ENCODE measurements at places on chromosomes 6 and 20.
A peak's percentile ranks its signal among the peaks of the same experiment; 100 is the strongest.

- peak; percentile 100 for ATAC-seq
These were observed at the start of gene HLA-DRB1 for GRCh38 chr6:32589596-32590449. TSS of gene HLA-DRB1 (minus strand) at chr6:32589848. CDS start at chr6:32589742, 106 bp downstream.

DNA sequence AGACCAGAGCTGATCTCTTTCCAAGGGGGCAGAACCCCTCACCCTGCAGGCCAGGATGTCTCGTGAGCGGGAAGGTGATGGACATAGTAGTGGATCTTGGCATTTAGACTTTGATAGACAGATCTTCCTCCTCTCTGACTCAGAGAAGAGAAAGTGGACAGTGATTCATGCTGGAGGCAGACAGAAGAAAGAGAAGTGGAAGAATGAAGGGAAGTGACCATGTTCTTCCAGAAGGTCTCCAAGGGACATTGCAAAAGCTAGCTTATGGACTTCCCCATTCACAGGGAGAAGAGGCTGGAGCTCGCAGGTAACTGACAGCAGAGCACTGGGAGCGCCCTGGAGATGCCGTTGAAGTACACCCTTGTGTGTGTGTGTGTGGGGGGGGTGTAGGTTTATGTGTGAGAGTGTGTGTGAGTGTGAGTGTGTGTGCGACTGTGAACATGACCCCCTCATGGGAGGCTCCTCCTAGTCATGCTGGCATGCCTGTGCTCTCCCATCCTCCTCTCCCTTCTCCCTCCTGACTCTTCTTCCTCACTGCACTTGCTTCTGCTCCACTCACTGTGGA, 8.0 kb upstream of the RAET1L start:
- no peak for ATAC-seq

- ATAC-seq: no peak
These were observed 2.1 kb downstream of the PTK6 start for GRCh38 chr20:63534831-63535651.

GRCh38 chr20:57130160-57130772, 136.2 kb downstream of the BMP7 start:
- no peak for ATAC-seq

GRCh38 chr6:43708860-43709653, 21.5 kb upstream of the MRPS18A start:
- no peak for ATAC-seq

DNA sequence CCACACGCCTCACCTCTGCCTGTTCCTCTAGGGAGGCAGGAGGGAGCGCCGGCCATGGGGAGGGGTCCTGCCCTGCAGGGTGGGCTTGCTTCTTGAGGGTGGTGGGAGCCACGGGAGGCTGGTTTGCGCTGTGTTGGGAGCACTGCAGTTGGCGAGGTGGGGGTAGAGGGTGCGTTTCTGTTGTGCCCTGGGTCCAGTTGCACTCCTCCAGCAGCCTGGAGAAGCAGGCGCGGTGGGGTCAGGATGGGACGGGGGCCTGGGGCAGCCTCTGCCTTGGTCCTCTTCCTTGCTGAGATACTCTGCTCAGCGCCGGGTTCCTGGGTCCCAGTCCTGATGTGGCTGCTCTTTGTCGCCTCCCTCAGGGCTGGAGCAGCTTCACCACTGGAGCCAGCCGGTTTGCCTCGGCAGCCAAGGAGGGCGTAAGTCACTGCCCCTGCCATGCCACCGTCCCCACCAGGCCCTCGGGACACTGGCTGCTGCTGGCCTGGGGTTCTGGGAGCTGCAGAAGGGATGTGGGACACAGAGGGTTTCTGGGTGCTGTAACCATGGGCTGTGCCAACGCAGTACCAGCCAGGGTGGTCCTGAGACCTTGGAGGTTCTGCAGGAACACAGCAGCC, 8.4 kb downstream of the ARFGAP1 start:
- peak; percentile 54 for ATAC-seq

DNA sequence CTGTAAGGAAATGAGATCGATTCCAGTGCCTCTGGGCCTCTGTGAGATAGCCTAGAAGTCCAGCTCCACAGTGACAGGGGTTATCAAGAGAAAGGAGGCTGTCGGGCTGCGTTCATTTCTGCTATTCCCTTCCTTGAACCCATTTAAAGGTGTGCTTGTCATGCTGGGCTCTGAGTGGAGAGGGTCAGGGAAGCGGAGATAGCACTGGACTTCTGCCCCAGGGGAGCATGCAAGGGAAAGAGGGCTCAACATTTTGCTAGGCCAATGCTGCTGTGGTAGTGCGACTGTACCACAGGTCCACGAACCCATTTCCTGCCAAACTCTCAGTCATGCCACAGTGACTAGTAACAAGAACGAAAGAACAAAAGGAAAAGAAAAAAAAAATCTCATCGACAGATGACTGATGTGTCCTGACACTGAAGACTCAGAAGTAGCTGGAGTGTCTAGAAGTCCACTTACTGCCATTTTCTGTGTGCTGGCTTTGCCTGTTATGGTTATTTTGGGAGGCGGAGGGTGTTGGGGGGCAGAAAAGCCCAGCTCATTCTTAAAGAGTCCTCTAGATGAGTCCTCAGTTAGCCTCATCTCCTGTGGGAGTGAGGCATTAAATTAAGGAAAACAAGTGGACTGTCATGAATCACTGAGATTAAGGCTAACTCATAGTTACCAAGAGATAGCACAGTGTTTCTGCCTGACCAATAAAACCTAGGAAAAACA, 8.1 kb downstream of the NEDD9 start:
- peak; percentile 18 for ATAC-seq

DNA sequence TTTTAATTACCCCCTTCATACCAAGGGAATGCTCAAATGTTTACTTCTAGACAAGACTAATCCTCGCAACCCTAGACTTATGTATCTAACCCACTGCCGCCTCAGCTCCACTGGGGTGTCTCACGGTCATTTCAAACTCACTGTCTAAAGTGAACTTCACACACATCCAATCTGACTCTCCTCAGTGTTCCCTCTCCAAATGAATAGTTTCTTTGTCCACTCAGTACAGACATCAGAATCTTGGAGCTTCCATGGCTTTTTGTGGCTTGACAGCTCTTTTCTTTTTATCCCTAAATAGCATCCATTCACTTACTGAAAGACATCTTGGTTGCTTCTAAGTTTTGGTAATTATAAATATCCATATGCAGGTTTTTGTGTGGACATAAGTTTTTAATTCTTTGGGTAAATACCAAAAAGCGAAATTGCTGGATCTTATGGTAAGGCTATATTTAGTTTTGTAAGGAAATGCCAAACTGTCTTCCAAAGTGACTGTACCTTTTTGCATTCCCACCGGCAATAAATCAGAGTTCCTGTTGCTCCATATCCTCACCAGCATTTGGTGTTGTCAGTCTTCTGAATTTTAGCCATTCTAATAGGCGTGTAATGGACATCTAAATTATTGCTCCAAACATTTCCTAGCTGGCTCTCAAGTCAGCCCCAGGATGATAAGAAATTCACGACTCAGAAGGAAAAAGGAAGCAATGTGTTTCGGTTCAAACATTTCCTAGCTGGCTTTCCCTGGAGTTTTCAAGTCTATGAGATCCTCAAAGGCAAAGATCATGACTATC, 73.1 kb downstream of the DNAAF9 start:
- ATAC-seq: no peak

DNA sequence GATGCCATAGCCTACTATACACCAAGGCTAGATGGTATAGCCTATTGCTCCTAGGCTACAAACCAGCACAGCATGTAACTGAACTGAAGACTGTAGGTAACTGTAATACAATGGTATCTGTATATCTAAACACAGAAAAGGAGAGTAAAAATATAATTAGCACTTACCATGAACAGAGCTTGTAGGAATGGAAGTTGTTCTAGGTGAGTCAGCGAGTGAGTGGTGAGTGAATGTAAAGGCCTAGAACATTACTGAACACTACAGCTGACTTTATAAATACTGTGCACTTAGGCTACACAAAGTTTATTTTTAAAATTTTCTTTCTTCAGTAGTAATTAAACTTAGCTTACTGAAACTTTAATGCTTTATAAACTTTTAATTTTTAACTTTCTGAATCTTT, 129.5 kb downstream of the BTBD9 start:
- peak; percentile 40 for ATAC-seq

- no peak for ATAC-seq
These were observed 27.6 kb upstream of the SCAF8 start for GRCh38 chr6:154705471-154706113.

- ATAC-seq: no peak
These were observed 6.2 kb downstream of the SS18L1 start for GRCh38 chr20:62149532-62150309.

GRCh38 chr20:60137657-60138245, 179.5 kb downstream of the CDH26 start:
- ATAC-seq: no peak

DNA sequence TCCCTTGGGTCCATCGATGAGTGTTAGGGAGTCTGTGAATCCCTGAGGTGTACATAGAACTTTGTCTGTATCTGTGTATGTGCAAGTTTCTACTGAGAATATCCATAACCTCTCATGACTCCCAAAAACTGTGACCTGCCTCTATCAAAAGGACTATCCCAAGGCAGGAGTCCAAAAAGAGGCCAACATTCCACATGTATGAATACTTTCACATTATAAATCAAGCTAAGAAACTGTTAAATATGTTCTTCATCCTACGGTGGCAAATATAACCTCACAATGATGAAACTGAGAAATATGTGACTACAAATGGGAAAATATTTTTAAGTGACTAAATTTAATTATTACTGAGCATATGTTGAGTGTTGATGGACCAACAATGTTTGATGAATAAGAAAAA, 16.1 kb upstream of the STX11 start:
- no peak for ATAC-seq

GRCh38 chr6:96186516-96187195, 170.9 kb downstream of the FUT9 start:
- no peak for ATAC-seq

DNA sequence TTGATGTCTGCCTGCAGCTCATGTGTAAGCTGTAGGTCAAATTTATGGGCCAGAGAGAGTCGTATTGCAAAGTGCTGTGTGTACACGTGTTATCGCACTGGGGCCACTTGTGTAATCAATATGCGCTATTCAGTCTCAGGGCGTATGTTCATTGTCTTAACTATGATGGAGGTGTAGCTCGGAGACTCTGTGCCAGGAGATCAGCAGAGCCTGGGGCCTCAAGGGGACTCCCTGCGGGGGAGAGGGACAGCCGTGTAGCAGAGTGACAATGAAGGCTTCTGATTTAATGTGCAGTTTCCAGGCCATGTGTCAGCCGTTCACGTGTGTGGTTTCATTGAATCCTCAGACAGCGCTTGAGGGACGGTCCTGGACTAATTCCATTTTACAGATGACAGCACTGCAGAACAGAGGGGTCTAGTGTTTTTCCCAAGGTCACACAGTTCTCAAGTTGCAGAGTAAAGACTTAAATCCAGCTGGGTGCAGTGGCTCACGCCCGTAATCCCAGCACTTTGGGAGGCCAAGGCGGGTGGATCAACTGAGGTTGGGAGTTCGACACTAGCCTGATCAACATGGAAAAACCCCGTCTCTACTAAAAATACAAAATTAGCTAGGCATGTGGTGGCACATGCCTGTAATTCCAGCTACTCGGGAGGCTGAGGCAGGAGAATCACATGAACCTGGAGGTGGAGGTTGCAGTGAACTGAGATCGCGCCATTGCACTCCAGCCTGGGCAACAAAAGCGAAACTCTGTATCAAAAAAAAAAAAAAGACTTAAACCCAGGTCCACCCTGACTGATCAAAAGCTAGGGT, 242.5 kb downstream of the PREX1 start:
- no peak for ATAC-seq

DNA sequence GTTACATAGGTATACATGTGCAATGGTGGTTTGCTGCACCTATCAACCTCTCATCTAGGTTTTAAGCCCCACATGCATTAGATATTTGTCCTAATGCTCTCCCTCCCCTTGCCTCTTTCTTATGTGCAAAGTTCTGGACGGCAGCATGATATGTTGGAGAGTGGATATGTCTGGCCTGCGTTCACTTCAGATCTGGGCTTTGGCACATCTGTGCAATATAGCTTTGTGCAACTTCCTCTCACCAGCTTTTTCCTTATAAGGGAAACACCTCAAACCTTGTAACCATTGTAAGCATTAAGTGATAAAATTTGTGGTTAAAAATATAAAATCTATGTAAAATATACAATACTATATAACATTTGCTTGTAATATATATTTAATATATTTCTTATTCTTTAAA, 288.0 kb downstream of the PHACTR1 start:
- ATAC-seq: no peak

DNA sequence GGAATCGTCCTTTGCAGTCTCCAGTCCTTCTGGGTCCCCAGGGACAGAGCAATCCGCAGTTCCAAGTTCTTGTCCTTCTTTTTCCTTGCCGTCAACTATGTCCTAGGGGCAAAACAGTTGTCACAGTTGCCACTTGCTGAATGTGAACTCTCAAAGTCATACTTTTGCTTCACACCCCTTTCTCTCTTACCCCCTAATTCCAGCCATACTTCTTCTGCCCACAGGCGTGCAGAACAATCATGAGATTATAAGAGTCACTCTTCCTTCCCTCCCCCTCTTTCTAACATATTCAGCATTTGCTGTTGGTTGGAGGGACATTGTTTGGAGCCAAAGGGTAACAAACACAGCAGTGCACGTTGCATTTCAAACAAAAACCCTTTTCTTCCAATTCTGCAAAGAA, 74.4 kb downstream of the BCAS1 start:
- no peak for ATAC-seq

- ATAC-seq: no peak
These were observed 156.7 kb upstream of the CCN2 start for GRCh38 chr6:132107896-132108295.

DNA sequence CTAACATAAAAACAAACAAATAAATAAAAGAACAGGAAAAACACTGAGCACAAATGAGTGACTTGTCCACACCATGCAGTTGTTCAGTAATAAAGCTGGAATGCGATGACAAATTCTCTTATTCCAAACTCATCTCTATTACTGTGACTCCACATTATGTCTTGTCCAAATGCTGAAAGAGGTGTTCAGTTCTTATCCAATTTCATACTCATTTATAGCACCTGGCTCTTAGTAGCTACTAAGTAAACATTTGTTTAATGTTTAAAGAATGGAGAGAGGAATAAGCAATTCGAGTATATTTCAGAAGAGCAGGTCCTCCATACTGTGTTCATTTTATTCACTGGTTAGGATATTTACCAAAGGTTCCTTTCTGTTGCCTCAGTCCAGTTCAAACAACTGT, 439.0 kb upstream of the JAG1 start:
- ATAC-seq: peak; percentile 43

DNA sequence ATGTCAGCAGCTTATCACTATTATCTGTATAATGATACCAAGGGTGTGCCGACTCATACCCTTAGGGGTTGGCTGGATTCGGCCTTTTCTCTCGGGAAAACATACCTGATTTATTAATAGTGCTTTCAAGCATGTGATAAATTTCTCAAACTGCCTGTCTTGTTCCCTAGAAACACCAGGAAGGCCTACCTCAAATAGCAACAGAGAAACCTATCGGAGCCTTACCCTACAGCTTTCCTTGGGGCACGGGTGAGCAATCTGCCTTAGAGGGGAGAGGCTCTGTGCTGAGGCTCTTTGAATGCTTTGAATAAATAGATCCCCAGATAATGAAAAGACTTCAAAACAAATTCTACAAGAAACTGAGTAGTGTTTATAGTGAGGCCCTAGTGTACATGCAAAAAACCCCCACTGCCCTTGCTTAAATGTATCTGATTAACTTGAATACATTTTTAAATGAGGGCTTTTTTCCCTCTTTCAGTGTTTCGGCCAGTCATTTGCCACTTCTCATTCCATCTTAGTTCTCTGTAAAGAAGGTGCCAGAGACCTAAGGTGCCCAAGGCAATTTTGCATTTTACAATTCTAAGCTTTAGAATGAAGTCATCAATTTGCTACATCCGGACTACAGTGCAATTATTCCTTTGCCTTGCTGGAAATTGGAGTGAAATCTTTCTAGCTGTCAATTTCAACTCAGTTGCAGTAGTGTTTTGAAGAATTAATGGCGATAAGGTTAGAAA, 320.1 kb downstream of the ESR1 start:
- no peak for ATAC-seq

- ATAC-seq: peak; percentile 57
These were observed 3.5 kb downstream of the NDUFAF5 start for GRCh38 chr20:13788167-13788834.

All from SK-N-SH treated with all-trans-retinoic acid at 6 μM for 48 hours (cell line).